Activated CD4-positive, alpha-beta T cell treated with anti-CD3 and anti-CD28 coated beads, Interleukin-2, amount 50 U/mL, for 1 hour (primary cell): ENCODE measurements at places on chromosomes 4 and X.

DNA sequence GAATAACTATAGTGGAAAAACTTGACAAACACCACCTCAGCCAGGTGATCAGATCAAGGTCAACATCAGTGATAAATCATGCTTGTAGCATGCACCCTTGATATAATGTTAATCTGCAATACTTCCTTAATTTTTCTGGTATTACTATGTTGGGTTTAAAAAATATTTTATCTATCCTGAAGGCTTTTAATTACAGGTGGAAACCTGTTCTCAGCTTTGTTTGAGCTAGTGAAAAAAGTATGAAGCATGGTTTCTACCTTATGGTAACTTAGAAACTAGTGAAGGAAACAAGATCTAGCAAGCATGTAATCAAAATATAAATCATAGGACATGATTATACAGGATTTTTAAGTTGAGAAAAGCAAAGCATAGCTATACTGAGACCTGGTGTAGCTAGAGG, 26.6 kb downstream of the MAOA start:
- DNase-seq: no peak

DNA sequence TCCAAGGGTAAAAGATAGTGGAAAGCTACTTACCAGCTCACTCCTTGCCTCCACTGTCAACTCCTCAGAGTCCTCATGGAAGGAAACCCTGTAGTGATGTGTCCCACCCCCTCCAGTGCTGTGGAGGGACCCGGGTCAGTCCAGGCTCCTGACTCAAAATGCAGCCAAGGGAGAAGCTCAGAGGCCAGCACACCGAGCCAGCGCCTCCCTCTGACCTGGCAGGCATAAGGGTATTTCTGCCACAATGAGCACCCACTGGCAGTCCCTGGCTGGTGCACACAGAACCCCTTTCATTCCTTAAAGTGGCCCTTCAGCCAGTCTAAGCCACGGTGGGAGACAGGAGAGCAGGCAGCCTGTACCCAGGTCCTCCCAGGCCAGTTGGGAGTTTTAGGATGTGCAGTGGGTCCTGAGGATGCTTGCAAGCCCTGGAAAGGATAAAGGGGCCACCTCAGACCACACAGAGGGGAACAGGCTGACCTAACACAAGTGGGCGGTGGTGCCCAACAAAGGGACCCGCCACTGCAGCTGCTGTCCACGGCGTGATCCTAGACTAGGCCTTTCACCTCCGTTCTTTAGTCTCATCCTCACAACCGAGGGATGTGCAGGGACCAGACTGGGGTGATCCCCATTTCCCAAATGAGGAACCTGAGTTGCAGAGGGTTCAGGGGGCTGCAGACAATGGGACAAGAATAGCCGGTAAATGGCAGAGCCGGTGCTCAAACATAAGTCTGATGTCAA, 5.7 kb downstream of the JAKMIP1 start:
- no peak for DNase-seq

DNA sequence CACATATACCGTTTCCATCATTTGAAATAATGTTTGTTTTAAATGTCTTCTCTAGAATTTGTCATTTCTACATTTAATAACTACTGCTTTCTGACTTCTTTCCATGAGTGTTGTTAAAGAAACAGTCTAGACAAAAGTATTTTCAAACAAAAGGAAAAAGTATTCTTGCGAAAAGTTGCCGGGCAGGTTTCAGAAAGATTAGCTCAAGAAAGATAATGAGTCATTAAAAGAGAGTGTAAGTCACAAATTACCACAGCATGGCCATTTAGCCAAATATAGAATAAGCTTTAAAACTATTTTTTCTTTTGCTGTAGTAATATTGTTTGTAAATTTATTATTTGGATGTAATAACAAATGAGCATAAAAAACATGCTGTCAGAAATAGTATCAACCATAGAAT, 493.0 kb downstream of the TLL1 start:
- DNase-seq: no peak

GRCh38 chr4:6111354-6111960, 88.9 kb downstream of the JAKMIP1 start:
- DNase-seq: no peak

GRCh38 chr4:152691761-152692160, 12.0 kb upstream of the TMEM154 start:
- no peak for DNase-seq

DNA sequence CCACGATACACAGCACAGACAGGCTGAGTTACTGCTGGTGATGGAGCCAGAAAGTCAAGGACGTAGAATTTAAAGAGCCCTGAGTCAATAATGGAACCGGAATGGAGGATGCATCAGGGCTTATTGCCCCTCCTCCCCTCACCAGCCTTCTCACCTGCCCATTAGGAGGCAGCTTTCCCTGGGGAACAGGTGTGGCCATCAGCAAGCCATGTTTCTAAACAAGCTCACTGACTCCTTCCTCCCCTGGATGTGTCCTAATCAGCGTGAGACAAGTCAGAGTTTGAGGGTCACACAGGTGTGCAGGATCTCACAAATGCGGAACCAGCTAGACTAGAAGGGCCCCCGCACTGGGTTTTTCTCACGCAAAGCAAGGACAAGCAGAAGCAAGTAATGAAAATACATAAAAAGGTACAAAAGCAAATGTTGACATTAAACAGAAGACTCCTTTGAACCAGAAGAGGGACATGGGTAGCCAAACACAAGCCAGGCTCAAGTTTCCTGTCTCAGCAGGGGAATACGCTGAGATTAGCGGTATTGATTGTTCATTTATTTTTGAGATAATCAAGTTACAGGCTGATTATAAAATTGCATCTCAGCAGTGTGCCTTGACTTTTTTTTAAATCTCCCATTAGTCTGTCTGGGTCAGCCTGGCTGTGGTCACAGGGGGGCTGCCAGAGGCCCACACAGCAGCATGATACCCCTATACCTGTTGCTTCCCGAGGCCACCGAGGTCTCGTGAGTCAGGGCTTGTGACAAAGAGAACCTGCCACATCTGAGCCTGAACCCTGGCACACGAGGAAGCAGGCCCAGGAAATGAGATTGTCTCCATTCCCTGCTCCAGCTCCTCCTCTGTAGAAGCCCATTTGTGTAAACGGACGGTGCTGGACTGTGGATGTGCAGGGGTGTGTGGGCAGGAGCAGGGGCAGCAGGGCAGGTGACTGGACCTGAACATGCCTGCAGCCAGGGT, 37.4 kb downstream of the CCKAR start:
- DNase-seq: no peak

GRCh38 chrX:29662759-29663503, 552.4 kb upstream of the MAGEB2 start:
- no peak for DNase-seq

GRCh38 chrX:11504234-11504633, 161.5 kb downstream of the ARHGAP6 start:
- no peak for DNase-seq

GRCh38 chr4:109699553-109700225, 3.6 kb downstream of the CASP6 start:
- DNase-seq: no peak

DNA sequence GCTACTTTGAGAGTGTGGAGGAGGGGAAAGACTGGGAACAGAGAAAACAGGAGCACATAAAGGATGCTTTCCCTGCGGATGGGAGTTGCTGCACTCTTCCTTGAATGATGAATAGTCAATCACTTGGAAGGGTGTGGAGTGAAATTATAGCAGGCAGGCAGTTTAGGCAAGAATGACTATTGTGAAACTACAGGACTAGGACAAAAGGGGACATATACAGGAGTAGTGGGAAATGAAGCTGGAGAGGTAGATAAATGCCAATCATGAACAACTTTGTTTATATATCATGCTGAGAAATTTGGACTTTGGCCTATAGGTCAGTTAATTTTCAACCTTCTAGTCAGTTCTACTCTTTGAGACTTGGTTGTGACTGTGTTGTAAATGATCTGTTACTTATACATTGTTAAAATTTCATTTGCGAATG, 76.9 kb downstream of the PAQR3 start:
- no peak for DNase-seq

DNA sequence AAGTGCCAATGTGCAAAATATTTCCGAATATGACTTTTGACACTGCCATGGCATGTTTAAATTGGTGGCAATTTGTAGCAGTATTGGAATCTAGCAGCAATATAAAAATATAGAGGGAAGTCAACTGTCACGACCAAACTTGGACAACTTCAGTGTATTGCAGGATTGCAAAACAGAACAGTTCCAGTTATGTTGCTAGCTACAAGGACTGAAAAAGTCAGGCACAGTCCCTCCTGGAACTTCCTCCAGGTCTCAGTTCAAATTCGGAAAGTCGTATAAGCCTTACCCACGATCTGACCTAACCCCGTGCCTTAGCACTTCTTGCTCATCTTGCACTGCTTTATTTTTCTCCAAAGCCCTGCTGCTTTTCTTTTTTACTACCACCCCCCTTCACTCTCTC, 390.0 kb upstream of the GALNT7 start:
- no peak for DNase-seq

DNA sequence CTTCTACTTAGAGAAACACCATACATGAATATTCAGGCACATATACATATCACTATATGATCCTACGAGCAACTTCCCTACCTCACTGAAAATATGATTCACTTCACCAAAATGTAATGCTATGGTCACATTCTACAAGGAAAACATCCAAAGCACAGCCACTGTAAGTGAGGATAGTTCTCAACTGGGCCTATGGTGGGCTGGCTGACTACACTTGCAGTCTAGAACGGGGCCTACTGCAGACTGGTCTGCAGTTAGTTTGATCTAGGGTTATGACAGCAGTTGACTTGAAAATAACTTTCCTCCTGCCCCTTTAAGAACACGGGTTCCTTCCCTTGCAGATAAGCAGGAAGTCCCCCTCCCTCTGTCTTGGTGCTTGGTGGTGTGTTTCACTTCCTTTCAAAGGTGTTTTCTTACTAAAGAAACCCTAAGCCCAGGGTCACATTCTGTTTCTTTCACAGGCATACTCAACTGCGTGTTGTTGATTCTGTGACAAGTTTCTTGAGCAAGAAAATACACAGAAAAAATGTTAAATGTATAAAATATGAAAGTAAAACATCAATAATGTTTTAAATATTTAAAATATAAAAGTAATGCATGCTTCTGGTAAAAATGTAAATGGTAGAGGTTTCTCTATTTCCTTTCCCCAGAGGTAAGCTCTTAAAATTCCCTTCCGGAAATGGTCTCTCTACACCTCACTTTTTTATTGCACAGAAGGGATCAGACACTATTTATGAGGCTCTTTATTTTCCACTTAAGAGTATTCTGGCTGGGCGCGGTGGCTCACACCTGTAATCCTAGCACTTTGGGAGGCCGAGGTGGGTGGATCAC, 18.0 kb upstream of the TMSB4X start:
- DNase-seq: no peak

DNA sequence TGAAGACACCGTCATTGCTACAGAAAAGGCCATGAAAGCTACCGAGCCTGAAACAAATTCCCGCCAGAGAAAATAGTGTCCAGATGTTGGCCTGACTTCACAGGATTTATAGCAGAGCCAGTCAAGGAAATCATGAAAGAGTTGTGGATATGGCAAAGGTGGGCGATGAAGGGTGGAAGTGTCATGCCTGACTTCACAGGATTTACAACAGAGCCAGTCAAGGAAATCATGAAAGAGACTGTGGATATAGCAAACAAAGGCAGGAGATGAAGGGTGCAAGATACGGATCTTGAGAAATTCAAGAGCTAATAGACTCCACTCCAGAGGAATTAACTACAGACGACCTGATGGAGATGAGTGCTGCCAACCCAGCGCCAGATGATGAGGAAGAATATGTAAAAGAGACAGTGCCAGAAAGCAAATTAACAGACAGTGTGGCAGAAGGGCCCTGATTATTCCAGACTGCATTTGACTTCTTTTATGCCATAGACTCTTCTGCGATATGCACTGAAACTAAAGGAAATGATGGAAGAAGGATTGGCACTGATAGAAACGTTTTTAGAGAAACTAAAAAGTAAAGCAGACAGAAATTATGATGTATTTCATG, 17.2 kb downstream of the TRMT44 start:
- no peak for DNase-seq

DNA sequence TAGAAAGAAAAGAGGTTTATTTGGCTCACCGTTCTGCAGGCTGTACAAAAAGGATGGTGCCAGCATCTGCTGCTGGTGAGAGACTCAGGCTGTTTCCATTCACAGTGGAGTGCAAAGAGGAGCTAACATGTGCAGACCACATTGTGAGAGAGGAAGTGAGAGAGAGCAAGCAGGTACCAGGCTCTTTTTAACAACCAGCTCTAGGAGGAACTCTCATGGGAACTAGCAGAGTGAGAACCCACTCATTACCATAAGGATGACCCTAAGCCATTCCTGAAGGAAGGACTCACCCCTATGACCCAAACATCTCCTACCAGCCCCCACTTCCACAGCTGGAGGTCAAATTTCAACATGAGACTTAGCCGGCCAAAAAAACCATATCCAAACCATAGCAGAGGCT, 158.6 kb upstream of the ADGRL3 start:
- no peak for DNase-seq

DNA sequence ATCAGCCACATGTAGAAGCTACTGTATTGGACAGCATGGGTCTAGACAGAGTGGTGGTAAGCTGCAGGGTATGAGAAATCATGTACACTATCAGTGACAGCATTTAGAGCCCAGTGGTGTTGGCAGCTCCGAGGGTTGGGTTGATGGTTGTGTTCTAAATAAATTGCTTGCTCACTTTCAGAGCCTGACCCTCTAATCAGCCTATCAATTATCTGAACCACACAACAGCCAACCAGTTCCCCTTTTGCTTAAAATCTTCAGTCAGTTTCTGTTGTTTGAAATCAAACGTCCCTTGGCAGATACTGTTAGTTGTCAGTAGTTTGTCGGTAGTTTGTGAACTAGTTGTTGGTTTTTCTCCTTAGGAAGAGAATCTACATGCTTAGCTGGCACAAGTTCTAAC, 99.8 kb upstream of the RAI2 start:
- no peak for DNase-seq

- no peak for DNase-seq
Observed at GRCh38 chrX:39967348-39967747, 130.4 kb downstream of the BCOR start.

GRCh38 chr4:22515145-22515887, 550 bp downstream of the ADGRA3 start:
- DNase-seq: no peak

GRCh38 chrX:153596981-153597750, 1.8 kb downstream of the CCNQ start:
- no peak for DNase-seq

- DNase-seq: no peak
Observed at GRCh38 chr4:170111085-170111484, 21.3 kb upstream of the AADAT start.

GRCh38 chrX:21972721-21973120, 32.2 kb downstream of the SMS start:
- peak; percentile 37 for DNase-seq

DNA sequence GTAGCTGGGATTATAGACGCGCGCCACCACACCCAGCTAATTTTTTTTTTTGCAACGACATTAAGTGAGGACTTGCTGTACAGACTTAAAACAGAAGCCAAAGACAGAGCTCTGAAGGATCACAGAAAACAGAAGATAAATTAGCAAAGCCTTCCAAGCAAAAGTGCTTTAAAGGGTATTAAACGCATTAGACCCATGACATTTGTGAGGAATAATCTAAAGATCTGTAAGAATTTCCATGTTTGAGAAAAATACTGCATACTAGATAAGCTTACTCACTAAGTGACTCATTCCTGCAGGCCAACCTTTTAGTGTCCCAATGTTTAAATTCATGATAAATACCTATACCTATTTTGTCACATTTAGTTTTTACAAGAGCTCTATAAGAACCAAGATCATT, 27.4 kb downstream of the SMARCA1 start:
- no peak for DNase-seq
